Natural killer cell (primary cell): ENCODE measurements at places on chromosomes 5 and 9.

DNA sequence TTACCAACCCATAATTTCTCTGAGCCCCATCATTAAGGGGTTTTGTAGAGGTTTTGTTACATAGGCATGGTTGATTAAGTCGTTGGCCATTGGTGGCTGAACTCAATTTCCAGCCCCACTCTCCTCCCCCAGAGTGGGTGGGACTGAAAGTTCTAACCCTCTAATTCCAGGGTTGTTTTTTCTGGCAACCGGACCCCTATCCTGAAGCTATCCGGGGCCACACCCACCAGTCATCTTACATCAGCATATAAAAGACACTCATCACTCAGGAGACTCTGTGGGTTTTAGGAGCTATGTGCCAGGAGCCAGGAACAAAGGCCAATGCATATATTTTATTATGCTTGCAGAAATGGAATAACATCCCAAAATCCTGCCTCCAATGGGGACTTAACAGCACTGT is 186.0 kb downstream of the NXNL2 start:
- DNase-seq: no peak

DNA sequence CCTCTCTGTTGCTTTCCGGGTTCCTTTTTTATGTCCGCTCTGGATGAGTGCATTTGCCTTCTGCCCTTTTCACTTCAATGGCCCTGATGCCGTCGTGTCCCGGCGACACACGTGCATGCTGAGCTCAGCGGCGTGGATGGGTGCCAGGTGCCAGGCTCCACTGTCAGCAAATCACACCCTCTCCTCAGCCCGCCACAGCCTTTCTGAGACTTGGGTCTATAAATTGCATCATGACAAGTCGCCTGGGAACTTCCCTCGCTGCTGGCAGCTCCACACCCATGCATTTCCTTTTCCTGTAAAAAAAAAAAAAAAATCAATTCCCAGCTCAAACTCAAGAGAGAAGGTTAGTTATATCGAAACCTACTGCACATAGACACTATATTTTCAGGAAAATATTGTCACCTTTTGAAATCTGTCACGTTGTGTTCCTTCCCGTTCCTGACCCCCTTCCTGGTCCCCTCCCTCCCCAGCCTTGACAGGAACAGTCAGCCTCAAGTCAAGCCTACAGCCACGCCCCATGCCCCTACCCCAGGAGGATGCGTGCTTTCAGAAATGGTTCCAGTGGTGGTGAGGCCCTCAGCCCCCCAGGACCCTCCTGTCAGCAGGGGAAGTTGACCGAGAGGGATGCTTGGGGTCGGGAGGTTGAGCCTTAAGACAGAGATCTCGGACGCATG is 110.3 kb upstream of the PTCH1 start:
- DNase-seq: peak; percentile 23

GRCh38 chr5:168320805-168321204 is 29.4 kb downstream of the WWC1 start:
- DNase-seq: no peak

- no peak for DNase-seq
Measured at GRCh38 chr5:122228728-122229392, 83.2 kb upstream of the SNCAIP start.

- no peak for DNase-seq
Measured at GRCh38 chr5:178372142-178372571, 139.6 kb upstream of the PHYKPL start.

- DNase-seq: no peak
Measured at GRCh38 chr5:93930098-93930497, 188.7 kb upstream of the POU5F2 start.

DNA sequence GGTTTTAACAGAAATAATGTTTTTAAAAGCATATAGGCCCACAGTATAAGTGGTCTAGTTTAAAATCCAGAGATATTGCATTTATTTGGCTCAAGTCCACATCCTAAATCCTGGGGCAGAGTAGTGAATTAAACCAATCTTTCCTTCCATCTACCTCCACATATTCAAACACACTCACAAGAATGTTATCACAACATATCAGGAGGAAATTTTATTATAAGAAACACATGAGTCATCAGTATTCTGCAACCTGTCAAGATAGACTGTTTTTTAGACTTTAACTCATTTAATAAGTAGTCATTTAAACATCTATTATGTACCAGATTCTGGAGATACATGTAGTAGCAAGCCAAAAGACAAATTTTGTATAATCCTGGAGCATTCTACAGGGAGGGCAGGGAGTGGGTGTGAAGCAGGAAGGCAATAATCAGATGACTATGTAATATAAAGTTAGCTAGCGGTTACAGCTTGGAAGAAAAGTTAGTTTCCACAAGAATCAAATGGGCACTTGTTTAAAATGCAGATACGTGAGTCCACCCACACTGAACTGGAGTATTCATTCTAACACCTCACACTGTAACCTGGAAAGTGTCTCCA is 187.3 kb upstream of the PIK3R1 start:
- DNase-seq: no peak

DNA sequence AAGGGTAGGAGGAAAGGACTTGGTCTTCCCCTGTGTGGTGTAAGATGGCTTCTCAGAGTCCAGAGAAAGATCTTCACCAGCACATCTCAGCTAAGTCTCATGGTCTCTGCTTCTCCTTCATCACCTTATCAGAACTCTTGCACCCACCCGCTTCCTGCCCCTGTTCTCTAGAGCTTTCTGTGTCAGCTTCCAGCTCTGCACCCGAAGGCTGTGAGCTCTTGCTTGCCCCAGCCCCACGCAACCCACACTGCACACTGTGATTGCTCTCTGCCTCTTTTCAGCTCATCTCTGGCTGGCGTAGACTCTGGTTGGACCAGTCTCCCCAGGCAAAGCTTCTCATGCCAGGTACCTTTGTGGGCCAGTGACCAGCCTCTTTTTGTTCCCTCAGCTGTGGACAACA is 93.2 kb upstream of the RAPGEF1 start:
- DNase-seq: no peak

DNA sequence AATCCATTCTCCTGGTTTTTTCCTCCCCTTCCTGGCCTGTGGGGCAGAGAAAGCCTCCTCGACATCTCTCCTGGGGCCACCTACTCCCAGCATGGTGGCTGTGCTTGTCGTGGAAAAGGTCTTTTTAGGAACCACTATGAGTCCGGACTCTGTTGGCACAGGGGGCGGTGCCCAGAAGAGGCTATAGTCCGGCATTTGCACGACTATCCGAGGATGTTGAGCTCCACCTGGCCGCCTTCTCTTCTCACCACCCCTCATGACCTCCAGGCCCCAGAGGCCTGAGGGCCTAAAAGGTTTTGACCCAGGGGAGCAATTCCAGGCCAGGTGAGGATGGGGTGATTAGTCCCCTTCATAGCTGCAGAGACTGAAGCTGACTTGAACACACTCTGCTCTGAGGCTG is 14.1 kb downstream of the CSF2 start:
- no peak for DNase-seq

DNA sequence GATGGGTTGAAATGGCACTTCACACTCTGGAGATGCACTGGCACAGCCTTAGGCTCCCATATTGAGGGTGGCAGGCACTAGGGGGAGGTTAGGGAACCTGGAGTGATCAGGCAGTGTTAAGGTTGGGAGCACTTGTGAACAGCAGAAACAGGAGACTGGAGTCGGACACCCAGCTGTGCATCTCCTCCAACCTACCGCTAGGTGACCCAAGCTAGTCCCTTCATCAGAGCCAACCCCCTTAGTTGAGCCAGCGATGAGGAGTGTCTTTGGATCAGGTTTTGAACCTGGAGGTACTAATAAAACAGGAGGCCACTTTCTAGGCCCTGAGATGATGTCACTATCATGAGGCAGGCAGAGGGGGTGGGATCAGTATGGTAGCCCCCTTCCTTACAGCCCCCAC is 1.7 kb downstream of the ACTL7B start:
- DNase-seq: no peak

DNA sequence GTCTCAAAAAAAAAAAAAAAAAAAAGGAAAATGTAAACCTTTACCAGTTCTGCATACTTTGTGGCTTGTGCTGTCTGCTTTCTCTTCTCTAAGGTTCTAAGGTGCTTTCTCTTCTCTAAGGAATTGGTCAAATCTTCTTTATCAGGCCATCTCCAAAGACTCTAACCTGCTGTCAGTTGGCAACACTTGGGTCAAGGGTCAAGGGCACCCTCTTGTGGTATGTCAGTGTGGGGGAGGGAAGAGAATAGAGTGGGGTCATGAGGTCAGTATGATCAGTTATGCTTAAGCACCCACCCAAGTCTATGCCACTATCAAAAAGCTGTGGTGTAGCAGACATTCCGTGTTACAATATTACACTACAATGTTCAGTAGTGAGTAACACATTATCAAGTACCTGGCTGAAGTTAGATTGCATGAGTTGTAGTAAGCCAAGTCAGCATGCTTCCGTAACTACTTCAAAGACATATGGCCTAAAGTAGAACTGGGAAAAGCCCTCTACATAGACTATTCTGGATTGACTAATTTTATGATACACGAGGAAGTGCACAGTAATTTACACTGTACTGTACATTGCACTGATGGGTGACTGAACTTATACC is 25.0 kb upstream of the CCL28 start:
- DNase-seq: no peak

DNA sequence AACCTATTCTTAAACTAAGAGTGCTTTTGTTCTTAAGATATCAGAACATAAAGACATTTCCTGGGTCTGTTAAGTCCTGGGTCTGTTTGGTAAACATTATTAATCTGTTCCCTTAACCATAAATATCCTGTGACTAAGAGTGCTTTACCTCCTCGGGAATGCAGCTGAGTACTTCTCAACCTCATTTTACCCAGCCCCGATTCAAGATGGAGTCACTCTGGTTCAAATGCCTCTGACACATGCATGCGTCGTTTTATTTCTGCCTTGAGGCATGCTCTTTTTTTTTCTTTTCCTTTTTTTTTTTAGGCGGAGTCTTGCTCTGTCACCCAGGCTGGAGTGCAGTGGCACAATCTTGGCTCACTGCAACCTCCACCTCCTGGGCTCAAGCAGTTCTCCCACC is 39.8 kb upstream of the FBXL17 start:
- DNase-seq: no peak

GRCh38 chr5:55541056-55541635 is 6.4 kb upstream of the PLPP1 start:
- peak; percentile 21 for DNase-seq

- no peak for DNase-seq
Measured at GRCh38 chr5:172856336-172856735, 22.3 kb downstream of the ERGIC1 start.

- DNase-seq: no peak
Measured at GRCh38 chr5:878125-878524, 14.5 kb downstream of the BRD9 start.
